ENCODE measurements at places on chromosomes 11 and 22.

GRCh38 chr22:40676644-40677043 lies 2.6 kb upstream of the MCHR1 start:
- DNase-seq: no peak

- no peak for DNase-seq
These were observed 98.5 kb upstream of the CSNK2A3 start for GRCh38 chr11:11451501-11452005.

DNA sequence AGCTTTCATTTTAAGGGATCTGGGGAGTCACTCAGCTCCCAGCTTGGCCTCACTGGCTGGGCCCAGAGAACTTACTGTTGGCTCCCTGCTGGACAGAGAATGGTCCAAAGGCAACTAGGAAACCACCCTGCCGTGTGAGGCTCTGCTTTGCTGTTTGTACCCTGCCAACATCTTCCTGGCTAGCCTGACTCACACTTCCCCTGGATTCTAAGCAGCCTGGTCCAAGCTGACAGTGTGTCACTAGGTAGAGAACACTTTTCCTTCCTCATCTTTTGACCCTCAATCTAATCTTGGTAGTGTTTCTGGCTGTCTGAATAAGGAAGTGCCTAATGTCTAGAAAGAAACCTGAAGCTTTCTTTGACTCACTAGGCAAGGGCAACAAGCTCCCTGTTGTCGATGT lies 76.7 kb downstream of the FAR1 start:
- DNase-seq: no peak

DNA sequence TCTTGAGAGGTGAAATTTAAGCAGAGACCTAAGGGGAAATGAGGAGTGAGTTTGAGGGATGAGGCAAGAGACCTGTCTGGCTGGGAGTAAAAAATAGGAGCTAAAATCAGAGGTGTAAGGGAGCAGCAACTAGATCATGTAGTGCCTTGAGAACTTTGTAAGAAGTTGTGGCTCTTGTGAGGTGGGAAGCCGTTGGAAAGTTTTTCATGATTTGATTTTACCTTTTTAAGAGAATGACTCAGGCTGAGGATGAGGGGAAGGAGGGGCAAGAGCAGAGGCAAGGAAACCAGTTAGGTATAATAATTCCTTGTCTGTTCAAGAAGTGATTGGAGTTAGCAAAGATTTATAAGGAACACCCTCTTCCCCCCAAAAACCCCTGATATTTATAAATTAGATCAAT lies 25.8 kb downstream of the QSER1 start:
- DNase-seq: no peak

- no peak for DNase-seq
These were observed 211.8 kb downstream of the TENM4 start for GRCh38 chr11:79229047-79229446.

GRCh38 chr22:22342697-22343580 lies 98.4 kb downstream of the VPREB1 start:
- peak; percentile 90 for DNase-seq

GRCh38 chr22:35421121-35421520 lies 21.2 kb downstream of the MCM5 start:
- DNase-seq: no peak

DNA sequence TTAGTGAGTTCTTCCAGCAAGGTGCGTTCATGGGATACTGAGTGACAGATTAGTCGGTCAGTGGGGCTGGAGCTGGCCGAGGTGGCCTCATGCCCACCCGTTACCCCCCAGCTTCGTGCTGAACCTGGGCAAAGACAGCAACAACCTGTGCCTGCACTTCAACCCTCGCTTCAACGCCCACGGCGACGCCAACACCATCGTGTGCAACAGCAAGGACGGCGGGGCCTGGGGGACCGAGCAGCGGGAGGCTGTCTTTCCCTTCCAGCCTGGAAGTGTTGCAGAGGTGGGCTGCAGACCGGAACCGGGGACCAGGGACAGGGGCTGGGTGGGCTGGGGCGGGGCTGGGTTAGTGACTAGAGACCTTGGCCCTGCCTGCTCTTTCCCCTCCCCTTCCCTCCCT lies 2.9 kb downstream of the LGALS1 start:
- no peak for DNase-seq

DNA sequence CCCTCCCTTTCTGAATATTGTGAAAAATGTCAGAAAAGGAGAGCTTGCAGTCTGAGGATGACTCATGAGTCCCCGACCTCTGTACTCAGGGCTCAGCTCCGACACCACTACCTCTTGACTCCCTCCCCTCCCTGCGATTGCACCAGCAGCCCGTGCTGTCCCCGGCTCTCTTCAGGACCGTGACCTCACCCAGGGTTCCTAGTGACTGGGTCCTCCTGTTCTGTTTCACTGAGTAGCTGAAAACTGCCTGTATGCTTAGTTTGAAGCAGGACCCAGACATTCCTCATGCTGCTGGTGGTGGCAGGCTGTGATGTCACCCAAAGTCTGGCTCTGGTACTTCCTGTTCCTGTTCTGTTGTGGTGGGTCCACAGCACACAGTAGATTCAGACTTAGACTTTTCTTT lies 11.7 kb downstream of the PHRF1 start:
- DNase-seq: no peak

DNA sequence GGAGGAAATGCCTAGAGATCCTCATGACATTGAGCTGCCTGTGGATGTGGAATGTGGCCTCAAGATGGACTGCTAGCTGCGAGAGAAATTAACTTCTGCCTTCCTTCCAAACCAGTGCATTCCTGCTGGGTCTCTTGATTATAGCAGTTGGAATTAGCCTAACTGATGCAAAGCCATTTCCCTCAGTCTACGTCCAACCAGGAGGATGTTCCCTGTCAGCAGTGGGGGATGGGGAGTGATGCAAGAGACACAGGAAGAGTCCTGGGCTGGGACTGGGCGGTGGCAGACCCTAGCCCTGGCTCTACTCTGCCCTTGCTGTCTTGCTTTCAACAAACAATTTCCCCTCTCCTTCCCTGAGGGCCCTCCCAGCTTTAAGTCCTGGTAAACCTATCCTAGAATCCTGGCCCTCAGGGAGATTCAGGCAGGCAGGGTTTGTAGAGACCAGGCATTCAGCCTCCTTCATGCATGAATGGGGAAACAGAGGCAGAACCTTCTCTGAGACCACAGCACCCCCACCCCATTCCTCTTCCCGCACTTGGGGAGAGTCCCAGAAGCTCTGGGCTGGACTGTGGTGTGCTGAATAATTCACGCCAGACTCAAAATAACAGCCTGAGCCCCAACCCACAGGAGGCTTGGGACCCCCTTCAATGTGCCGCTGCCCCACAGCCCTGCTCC lies 17.0 kb downstream of the C11orf96 start:
- DNase-seq: no peak

- DNase-seq: no peak
These were observed 1.0 kb upstream of the TMEM86A start for GRCh38 chr11:18697576-18697975.

DNA sequence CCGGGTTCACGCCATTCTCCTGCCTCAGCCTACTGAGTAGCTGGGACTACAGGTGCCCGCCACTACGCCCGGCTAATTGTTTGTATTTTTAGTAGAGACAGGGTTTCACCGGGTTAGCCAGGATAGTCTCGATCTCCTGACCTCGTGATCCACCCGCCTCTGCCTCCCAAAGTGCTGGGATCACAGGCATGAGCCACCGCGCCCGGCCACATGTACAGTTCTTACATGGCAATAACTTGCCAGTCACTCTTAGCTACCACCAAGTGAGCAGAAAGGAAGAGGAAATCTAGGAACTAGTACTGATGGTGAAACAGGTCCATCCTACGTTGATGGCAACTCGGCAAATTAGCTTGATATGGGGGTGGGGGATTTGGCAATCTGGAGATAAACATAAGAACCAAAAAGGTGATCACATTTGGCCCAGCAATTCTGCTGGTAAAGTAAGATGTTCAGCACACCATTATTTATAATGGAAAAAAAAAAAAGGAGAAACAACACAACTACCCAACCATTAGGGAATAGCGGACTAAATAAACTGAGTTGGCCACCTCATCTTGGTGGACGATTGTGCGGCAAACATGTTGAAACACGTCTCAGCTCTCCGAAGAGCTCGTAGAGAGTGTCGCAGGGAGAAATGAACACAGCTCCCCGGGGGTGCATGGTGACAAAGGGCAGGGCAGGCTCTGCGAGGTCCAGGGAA lies 5.3 kb downstream of the NLRP6 start:
- no peak for DNase-seq

DNA sequence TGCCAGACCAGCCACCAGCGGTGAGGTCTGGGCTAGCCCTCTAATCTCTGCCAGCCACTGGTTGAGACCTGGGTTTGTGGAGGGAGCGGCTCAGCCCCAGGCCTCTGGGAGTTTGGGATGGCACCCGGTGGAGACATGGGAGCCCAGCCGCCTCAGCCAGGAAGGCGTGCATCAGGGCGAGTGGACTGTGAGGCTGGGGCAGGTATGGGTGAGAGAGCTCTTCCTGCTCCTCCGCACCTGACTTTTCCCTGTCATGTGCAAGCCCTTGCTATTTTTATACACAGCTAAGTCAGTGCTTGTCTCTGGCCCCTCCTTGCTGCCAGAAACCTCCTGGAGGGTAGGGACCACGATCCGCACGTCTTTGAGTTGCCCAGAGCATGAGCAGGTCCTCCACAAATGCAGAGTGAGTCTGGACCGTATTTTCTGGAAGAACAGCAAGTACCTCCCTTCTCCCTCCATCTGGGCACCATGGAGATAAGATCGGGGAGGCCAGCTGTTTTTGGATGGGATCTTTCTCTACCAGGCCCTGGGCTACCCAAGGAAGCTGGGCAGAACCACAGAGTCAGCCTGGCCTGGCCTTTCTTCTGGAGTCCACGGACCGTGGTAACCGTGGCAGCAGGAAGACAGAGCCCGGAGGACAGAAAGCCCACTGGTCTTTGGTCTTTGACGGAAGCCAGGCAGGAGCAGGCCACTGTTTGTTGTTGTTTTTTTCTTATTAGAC lies 53.3 kb downstream of the IGLL1 start:
- no peak for DNase-seq

GRCh38 chr11:82045748-82046457 lies 687.8 kb downstream of the FAM181B start:
- DNase-seq: no peak

DNA sequence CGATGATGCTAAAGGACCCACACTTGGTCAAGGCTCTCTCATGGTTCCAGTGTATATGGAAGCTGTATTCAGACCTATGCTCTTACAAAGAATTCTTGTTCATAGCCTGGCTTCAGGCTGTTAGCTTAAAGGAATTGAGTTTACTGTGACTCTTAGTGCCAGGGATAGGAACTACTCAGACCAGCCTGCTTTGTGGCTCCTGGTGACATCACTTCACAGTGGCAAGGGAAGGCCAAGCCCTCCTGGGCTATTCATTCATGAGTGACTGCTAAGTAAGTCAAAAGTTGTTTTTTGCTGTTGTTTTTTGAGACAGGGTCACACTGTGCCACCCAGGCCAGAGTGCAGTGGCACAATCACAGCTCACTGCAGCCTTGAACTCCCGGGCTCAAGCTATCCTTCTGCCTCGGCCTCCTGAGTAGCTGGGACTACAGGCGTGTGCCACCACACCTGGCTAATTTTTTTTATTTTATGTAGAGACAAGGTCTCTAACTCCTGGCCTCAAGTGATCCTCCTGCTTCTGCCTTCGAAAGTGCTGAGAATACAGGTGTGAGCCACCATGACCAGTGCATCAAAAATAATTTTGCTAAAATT lies 9.6 kb downstream of the ART5 start:
- DNase-seq: no peak

DNA sequence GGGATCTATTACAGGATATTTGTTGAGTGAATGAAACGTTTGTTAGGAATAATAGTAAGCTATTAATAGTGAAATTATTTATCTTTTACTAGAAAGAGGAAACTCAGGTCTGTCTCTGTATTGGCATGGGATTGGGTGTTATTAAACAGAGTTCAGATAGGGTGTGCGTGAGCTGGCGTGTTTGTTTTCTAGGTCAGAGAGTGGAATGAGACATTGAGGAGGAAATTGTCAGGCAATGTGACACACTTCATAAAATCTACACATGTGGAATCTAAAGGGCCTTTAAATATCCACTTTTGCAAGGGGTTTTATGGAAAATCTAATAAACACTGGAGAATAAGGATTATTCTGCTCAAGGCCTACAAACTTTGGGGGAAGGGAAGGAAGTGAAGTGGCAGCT lies 552.9 kb downstream of the NTM start:
- DNase-seq: no peak

- DNase-seq: no peak
These were observed 29.4 kb upstream of the CTSD start for GRCh38 chr11:1793081-1793480.

DNA sequence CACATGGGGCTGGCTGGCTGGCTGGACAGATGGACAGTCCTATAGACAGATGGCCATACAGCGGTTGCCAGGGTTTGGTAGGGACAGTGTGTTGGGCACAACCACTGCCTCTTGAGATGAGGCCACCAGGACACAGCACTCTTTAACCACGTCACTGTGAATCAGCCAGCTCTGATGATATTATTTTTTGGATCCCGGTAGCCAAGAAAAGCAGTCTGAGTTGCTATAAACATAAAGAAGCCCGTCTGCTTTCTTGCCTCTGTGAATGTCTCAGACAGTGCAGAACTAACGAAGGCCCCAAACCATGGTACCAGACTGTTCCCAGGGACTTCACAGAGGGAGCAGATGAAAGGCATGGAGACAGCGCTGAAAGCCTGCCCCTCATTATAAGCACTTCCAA lies 115.9 kb upstream of the CSNK2A3 start:
- no peak for DNase-seq

GRCh38 chr11:67542169-67542568 lies 18.9 kb upstream of the CABP2 start:
- no peak for DNase-seq

DNA sequence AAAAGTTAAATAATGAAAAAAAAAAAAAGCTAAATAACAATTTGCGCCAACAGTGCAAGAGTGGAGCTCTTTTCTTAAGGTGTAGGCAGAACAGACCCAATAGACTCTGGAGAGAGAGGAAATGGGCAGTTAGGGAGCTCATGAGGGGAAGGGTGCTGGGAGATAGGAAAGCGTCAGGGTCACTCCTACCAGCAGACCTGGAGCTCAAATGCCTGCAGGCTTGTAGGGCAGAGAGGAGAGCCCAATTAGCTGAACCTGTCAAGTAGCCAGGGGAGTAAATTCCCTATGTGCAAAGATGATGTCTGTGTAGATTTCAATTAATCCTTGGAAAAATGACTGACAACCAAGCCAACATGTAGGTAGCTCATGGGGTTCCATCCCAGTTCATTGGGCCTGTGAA lies 73.0 kb downstream of the RAB30 start:
- DNase-seq: no peak

- no peak for DNase-seq
These were observed 3.3 kb downstream of the OSBP2 start for GRCh38 chr22:30697975-30698374.

- no peak for DNase-seq
These were observed 27.2 kb downstream of the GNB1L start for GRCh38 chr22:19827341-19828034.

DNA sequence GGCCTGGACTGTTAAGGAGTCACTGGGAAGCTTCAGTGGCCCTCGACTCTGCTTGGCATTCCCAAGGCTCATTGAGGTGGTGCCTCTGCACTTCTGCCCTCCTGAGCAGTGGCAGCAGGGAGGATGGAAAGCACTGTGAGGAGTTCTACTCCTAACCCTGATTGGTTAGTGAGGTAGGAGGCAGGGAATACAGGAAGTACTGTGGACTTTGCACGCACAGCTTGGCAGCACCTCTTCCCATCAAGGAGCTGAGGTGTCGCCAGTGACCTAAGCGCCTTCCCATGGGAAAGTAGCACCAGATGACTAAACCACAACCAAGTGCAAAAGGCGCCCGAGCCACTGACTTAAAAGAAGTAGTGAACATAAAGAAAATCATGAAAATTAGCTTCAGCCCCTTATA lies 152.5 kb upstream of the CADM1 start:
- DNase-seq: no peak

- DNase-seq: no peak
These were observed 17.5 kb downstream of the NUCB2 start for GRCh38 chr11:17294033-17294432.

GRCh38 chr11:37110385-37110784 lies 512.3 kb upstream of the RAG2 start:
- no peak for DNase-seq

All from esophagus muscularis mucosa (tissue), 4 donors.